ENCODE measurements at places on chromosomes 4 and X. TPM values are rescaled to one million over a fixed set of nuclear protein-coding genes. Genes with fewer than 3 reads are reported as not detected.

Gene C4orf36
- 1.3 TPM for total RNA-seq

GRCh38 chr4:2888886-2889285 is 45.2 kb downstream of the ADD1 start:
- H3K27me3 ChIP-seq: no peaks in the 10 kb centered on the region
- H3K27ac ChIP-seq: no peak overlapping the region
- DNase-seq: no peak
- H3K36me3 ChIP-seq: peaks cover 60% of the 10 kb centered on the region
- no peak overlapping the region for H3K4me3 ChIP-seq
- peaks cover 45% of the 10 kb centered on the region for H3K4me1 ChIP-seq

DNA sequence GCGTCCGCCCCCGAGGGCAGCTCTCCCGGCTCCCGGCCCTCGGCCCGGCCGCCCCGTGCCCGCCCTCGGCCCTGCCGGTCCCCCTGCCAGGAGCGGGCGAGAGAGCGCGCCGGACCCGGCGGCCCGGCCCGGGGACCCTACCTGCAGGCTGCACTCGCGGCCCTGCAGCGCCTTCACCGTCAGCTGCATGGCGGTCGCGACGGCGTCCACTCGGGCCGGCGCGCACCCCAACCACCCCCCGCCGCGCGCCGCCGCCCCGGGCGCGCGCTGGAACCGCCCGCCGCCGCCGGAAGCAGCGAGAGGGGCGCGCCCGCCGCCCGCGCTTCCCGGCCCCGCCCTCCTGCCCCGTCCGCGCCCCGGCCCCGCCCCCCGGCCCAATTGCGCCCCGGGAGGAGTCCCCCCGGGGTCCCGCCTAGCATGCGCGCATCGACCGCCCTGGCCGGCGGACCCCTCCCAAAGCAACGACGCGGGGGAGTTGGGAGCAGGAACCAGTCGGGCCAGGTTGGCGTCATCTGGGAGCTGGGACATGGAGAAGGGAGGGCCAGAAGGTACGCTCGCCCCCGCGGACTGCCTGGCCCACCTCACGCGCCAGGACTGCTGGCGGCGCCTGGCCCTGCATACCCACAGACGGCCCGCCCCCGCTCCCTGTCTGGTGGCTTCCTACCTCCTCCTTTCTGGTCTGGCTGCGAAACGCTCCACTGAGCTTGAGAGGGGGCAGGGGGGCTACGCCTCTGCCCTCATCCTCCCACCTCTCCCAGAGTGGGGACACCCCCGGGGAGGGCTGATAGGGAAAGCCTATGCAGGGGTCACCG is at the start of gene UBL4A:
Gene UBL4A (minus strand): TSS at position 220 of the 812 bp plus-strand sequence. CDS start 31 bp downstream, at position 189.
- peak within 1 kb of the TSS; percentile 71 for H3K4me3 ChIP-seq
- no peaks in the 10 kb centered on the region for H3K27me3 ChIP-seq
- H3K27ac ChIP-seq: peak within 1 kb of the TSS; percentile 89
- H3K36me3 ChIP-seq: no peaks in the 10 kb centered on the region
- H3K4me1 ChIP-seq: peaks cover 50% of the 10 kb centered on the region

- no peak overlapping the region for H3K4me3 ChIP-seq
- no peak for DNase-seq
- no peaks in the 10 kb centered on the region for H3K4me1 ChIP-seq
- no peaks in the 10 kb centered on the region for H3K36me3 ChIP-seq
Measured at GRCh38 chr4:151933122-151933827, 172.5 kb upstream of the GATB start.

Gene DUSP21
- not detected for total RNA-seq

Gene ARHGAP36
- not detected for total RNA-seq

Gene DCHS2
- 3.0 TPM for total RNA-seq

- no peak overlapping the region for H3K27ac ChIP-seq
- no peak overlapping the region for H3K4me3 ChIP-seq
- peaks cover 6% of the 10 kb centered on the region for H3K36me3 ChIP-seq
- H3K27me3 ChIP-seq: no peaks in the 10 kb centered on the region
- no peak for DNase-seq
- peaks cover 13% of the 10 kb centered on the region for H3K4me1 ChIP-seq
Measured at GRCh38 chr4:20487446-20487845, 212.8 kb upstream of the PACRGL start.

DNA sequence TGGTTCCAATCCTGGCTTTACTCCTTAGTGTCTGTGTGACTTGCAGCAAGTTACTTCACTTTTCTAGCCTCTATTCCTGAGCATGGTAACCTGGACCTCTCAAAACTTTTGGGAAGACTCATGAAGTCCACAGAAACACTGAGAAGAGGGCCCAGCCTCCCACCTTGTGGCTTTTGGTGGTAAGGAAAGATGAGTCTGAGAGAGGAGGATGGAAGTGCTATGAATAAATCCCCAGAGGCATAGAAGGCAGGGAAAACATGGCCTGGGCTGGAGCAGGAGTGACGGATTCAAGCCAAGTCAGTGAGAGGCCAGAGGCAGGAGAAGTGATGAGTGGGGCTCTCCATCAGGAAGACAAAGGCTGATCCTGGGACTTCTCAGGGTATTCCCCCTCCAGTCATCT is 10.9 kb upstream of the MAGEA4 start:
- H3K4me1 ChIP-seq: peaks cover 10% of the 10 kb centered on the region
- no peak overlapping the region for H3K4me3 ChIP-seq
- H3K27me3 ChIP-seq: no peaks in the 10 kb centered on the region
- no peaks in the 10 kb centered on the region for H3K36me3 ChIP-seq
- no peak for DNase-seq

Gene PNCK
- total RNA-seq: 20.5 TPM

- H3K27ac ChIP-seq: peak overlapping the region; percentile 20
- no peaks in the 10 kb centered on the region for H3K27me3 ChIP-seq
- no peak overlapping the region for H3K4me3 ChIP-seq
- H3K4me1 ChIP-seq: peaks cover 41% of the 10 kb centered on the region
- no peaks in the 10 kb centered on the region for H3K36me3 ChIP-seq
Measured at GRCh38 chr4:76733068-76733771, 164.7 kb downstream of the SOWAHB start.

DNA sequence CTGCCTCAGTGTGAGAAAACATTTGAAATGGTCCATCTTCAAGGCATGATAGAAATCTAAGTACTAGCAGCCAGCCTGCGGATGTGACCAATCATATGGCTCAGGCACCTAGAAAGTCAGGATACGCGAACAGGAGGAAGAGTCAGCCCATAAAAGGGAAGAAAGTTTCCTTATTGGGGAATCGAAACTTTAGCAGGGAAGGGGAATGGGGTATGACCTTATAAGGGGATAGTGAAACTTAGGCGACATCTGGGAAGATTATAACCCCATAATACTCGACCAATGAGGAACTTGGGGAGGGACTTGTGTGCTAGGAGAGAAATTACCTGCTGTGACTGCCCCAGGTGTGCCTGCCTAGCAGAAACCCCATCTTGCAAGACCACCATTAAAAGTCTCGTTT is 26.2 kb upstream of the PYURF start:
- H3K36me3 ChIP-seq: no peaks in the 10 kb centered on the region
- no peak overlapping the region for H3K4me3 ChIP-seq
- H3K27me3 ChIP-seq: no peaks in the 10 kb centered on the region

DNA sequence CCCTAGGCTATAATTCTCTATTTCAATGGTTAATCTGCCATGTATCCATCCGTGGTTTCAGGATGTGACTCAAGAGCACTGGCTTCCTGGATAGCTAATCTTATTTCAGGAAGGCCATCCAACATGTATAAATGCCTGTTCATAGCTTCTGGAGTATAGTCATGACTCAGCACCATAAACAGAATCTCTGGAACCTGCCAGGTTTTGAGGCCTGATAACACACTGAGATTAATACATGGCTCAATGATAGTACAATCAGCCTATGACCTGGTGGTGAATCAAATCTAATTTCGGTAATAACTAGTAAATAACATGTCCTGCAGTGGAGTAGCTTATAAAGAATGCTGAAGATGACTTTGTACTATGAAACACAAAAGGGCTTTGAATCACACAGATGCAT is 5.7 kb upstream of the IL13RA2 start:
- no peak overlapping the region for H3K4me3 ChIP-seq
- no peaks in the 10 kb centered on the region for H3K27me3 ChIP-seq
- no peaks in the 10 kb centered on the region for H3K4me1 ChIP-seq
- H3K36me3 ChIP-seq: no peaks in the 10 kb centered on the region

GRCh38 chrX:71619193-71619592 is 882 bp upstream of the CXCR3 start:
- no peak overlapping the region for H3K4me3 ChIP-seq
- peaks cover 4% of the 10 kb centered on the region for H3K36me3 ChIP-seq
- H3K27me3 ChIP-seq: no peaks in the 10 kb centered on the region
- H3K4me1 ChIP-seq: peaks cover 22% of the 10 kb centered on the region
- no peak overlapping the region for H3K27ac ChIP-seq
- no peak for DNase-seq

- no peaks in the 10 kb centered on the region for H3K36me3 ChIP-seq
- peaks cover 6% of the 10 kb centered on the region for H3K4me1 ChIP-seq
- H3K4me3 ChIP-seq: peak overlapping the region; percentile 34
- DNase-seq: no peak
- H3K27ac ChIP-seq: no peak overlapping the region
Measured at GRCh38 chrX:137549851-137550664, 15.9 kb upstream of the ZIC3 start.

DNA sequence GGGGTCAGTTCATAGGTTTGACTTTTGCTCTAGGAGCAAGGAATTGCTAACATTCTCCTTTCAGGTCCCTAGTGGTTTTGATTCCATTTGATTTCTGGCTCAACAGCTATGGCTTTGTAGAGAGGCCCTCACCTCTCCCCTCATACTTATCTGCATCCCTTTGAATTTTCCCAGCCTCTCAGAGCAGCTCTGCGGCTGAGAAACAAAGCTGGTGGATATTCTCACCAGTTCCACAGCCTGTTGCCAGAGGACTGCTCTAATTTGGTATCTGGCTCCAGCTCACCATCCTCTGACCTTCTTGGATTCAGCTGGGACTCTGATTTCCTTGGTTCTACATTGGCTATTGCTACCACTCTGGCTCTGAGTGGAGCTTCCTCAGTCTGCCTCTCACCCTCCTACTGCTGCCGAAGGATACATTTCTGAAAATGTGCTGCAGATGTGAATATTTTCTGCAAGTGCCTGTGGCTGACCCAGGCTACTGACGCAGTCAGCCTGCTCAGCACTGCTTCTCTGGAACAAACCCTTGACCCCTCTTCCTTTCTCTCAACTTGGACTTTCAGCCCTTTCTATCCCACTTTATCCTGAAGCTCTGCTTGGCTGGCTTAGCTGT is 110.9 kb upstream of the ENPEP start:
- H3K4me3 ChIP-seq: no peak overlapping the region
- no peaks in the 10 kb centered on the region for H3K4me1 ChIP-seq
- H3K36me3 ChIP-seq: no peaks in the 10 kb centered on the region
- DNase-seq: no peak
- no peaks in the 10 kb centered on the region for H3K27me3 ChIP-seq
- H3K27ac ChIP-seq: no peak overlapping the region

DNA sequence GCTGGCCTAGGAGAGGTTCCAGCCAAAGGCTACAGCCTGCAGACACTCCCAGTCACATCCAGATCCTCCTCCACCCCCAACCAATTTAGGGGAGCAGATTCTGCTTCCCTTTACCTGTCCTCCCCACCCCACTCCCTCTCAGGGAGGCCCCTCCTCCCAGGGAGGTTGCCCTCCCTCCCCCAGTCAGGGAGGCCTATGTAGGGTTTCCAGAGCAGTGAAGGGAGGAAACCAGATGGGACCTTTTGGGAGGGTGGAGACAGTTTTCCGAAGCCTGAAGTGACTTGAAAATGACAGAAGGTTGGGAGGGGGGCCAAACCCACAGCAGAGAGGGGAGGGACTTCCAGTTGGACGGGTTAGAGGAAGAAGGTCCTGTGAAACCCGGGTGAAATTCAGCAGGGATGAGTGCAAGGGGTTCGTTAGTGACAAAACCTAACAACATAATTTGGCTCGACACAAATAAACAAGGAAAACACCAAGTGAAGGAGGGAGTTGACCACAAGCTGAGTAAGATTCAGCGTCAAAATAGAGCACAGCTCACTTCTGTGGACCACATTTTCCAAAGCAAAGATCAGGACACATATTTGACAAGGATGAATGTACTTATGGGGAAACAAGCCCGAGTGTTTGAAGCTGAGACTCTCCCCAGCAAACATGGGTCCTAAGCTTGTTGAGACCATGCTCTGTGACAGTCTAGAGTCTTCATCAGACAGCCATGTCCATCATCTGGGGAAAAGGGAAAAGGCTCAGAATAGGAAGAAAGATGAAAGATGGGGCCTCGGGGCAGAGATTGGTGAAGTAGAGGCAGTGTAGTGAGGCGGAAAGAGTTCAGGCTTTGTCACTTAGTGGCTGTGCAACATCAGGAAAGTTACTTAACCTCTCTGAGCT is 46.4 kb downstream of the PRPS1 start:
- H3K4me3 ChIP-seq: peak overlapping the region; percentile 66
- H3K27ac ChIP-seq: peak overlapping the region; percentile 96
- no peaks in the 10 kb centered on the region for H3K36me3 ChIP-seq
- no peaks in the 10 kb centered on the region for H3K27me3 ChIP-seq

Gene DKK2
- total RNA-seq: 0.52 TPM

Gene DCAF8L2
- not detected for total RNA-seq

GRCh38 chr4:81353861-81354260 is 117.8 kb downstream of the RASGEF1B start:
- no peaks in the 10 kb centered on the region for H3K36me3 ChIP-seq
- H3K4me3 ChIP-seq: no peak overlapping the region
- no peak for DNase-seq
- no peak overlapping the region for H3K27ac ChIP-seq
- no peaks in the 10 kb centered on the region for H3K4me1 ChIP-seq
- H3K27me3 ChIP-seq: no peaks in the 10 kb centered on the region

DNA sequence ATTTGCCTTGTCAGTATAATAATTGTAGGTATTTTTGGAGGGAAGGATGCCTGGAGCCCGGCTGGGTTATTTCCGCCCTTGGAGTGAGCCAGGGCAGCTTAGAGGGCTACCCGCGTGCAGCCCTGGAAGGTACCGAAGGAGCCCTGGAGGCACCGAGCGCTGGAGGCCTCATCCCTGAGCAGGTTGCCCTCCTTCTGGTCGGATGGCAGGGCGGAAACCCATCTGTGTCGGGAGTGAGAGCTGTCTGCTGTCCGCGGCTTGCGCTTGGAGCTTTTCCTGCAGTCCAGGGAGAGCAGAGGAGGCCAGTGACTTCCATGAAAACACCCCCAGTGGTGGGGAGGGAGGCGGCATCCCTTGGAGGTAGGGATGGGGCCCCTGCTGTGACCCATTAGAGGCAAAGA is 122.1 kb downstream of the TBL1X start:
- no peaks in the 10 kb centered on the region for H3K27me3 ChIP-seq
- DNase-seq: no peak
- H3K36me3 ChIP-seq: no peaks in the 10 kb centered on the region
- no peak overlapping the region for H3K4me3 ChIP-seq
- peaks cover 12% of the 10 kb centered on the region for H3K4me1 ChIP-seq

GRCh38 chr4:15805583-15806517 is 27.7 kb downstream of the CD38 start:
- H3K27ac ChIP-seq: no peak overlapping the region
- peaks cover 9% of the 10 kb centered on the region for H3K4me1 ChIP-seq
- H3K4me3 ChIP-seq: no peak overlapping the region
- no peaks in the 10 kb centered on the region for H3K36me3 ChIP-seq

DNA sequence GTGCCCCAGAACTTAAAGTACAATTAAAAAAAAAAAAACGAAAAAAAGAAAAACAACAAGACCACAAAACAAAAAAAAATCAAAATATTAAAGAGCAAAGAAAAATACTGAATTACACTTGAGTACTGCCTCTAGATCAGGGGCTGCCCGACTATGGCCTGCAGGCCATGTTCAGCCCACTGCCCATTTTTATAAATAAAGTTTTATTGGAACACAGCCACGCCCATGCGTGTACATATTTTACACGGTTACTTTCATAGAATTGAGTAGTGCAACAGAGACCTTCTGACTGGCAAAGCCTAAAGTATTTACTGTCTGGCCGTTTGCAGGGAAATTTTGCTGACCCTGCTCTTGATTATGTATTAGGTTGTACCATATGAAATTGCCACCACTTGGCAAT is 130.5 kb downstream of the ATXN3L start:
- H3K27me3 ChIP-seq: no peaks in the 10 kb centered on the region
- no peak overlapping the region for H3K4me3 ChIP-seq
- no peaks in the 10 kb centered on the region for H3K4me1 ChIP-seq
